NB4 (cell line): ENCODE measurements at places on chromosomes 1 and 21.

DNA sequence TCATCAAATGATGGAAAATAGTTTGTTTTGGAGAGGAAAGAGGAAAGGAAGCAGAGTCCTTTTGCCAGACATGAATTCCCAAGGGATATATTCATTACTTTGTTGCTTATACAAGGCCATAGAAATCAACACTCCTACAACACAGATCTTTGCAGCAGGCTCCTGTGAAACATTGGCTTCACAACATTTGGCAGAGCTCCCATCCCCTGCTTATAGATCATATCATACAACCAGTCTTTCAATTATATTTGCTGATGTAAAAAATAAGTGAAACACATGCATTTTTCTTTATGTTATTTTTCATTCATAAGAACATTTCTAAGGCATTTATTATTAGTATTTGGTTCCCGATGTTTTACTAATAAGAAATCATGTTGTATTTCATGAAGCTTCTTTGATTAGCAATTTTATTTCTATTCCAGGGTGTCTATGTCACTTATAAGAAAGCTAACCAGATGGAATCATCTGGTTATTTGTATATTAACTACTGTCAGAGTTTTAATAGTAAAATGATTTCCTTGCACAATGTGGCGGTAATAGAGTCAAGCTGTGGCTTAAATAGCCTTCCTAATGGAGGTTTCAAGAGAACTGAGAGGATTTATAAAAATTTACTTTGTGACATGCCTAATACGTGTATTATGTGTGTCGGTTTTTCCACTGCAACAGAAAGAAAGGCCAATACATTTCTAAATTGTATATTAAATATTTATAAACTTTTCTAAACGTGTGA is 470.3 kb upstream of the NCAM2 start:
- DNase-seq = no peak

DNA sequence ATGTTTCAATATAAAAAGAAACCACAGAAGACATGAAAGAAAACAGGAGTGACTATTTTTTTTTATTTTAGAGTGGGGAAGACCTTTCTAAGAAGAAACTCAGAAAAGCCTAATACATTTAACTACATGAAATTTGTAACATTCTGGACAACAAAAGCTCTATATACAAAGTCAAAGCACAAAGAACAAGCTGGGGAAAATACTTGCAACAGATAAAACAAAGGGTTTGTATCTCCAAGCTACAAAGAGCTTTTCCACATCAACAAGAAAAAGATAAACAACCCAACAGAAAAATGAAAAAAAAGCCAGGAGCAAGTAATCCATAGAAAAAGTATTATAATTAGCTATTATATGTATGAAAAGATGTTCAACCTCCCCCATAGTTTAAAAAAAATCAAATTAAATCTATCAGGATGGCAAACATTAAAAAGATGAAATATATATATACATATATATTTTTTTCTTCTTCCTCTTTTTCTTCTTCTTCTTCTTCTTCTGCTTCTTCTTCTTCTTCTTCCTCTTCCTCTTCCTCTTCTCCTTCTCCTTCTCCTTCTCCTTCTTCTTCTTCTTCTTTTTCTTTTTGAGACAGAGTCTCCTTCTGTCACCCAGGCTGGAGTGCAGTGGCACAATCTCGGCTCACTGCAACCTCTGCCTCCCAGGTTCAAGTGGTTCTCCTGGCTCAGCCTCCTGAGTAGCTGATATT is 49.1 kb upstream of the EPS8L3 start:
- DNase-seq = no peak

- no peak for DNase-seq
Measured at GRCh38 chr1:109613361-109614147, 5.9 kb downstream of the GNAT2 start.

DNA sequence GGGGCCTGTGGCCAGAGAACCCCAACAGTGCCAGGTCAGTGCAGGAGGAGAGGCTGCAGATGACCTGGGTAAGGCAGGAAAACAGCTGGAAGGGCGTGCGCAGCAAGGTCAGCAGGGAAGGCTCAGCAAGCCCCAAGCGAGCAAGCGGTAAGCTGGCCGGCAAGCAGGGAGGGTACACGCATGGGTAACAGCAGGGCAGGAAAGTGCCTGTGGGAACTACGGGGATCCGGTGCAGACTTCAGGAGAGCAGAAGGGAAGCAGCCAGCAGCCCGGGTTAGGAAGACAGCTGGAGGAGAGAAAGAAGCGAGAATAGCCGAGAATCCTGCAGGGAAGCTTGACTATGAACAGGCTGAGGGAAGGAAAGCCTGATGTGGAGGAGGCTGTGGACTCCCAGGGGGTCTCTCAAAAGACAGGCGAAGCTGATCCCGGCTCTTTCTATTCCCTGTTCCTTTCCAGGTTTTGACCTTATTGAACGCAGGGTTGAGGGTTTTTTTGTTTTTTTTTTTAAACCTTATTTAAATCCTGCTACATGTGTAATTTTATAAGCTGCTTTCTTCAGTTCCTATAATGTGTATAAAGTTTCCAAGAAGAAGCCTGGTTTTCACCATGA is 20.9 kb downstream of the UMODL1 start:
- DNase-seq = no peak

- no peak for DNase-seq
Measured at GRCh38 chr21:43893536-43894205, 28.6 kb downstream of the AGPAT3 start.

GRCh38 chr1:29543586-29543985 is 307.3 kb downstream of the PTPRU start:
- no peak for DNase-seq

GRCh38 chr1:156498432-156499193 is 2.0 kb downstream of the MEF2D start:
- DNase-seq = peak; percentile 54

DNA sequence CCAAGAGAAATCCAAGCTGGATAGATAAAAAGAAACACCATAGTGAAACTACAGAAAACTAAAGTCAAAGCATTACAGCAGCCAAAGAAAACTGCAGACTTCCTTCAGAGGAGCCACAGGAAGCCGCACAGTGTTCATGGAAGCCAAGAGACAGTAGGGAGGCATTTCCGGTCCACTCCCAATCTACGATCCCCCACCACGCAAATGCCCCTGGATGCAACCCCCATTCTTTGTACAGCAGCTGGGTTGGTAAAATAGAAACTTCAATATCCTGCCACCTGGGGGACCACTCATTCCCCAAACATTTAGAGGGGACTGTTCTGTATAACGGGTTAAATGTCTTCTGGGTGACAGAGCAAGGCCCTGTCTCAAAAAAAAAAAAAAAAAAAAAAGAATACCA is 43.9 kb upstream of the TSPEAR start:
- no peak for DNase-seq

GRCh38 chr1:62439652-62440371 is 3.0 kb downstream of the USP1 start:
- DNase-seq = peak; percentile 24

DNA sequence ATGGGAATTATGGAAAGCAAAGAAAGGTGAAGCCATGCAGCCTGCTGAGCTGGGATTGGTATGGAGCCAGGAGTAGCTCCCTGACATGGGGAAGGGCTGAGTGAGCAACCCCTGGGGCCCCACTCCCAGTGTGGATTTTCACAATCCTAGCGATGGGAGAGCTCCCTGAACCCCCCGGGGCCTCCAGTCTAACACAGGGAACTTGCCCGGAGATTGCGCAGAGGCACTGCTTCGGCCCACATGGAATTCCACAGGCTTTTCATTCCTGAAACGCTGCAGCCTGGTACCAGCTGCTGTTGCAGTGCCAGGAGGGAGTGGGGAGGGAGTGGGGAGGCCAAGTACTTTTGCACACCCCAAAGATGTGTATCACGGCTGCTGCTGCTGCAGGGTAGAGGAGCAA is 110.4 kb upstream of the C21orf91 start:
- DNase-seq = no peak

GRCh38 chr1:185373813-185374529 is 56.9 kb upstream of the IVNS1ABP start:
- DNase-seq = peak; percentile 85

- DNase-seq = no peak
Measured at GRCh38 chr1:67162954-67163353, 3.3 kb upstream of the IL23R start.

DNA sequence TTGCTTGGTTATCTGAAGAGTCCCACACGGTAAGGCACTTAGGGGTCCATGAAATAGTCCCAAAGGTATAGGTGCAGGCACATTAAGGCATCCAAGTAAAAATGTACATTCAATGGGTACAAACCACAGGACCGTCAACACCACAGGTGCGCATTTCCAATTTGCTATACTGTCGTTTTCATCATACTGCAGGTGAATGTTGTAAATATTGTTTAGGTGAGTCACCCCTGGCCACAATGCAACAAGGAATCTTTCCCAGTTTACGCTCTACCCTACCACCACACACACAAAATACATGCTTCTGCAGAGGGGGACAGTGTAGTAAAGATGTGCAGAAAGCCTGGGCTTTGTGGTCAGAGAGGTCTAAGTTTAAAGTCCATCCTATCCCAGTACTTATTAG is 13.7 kb downstream of the CADM3 start:
- no peak for DNase-seq

DNA sequence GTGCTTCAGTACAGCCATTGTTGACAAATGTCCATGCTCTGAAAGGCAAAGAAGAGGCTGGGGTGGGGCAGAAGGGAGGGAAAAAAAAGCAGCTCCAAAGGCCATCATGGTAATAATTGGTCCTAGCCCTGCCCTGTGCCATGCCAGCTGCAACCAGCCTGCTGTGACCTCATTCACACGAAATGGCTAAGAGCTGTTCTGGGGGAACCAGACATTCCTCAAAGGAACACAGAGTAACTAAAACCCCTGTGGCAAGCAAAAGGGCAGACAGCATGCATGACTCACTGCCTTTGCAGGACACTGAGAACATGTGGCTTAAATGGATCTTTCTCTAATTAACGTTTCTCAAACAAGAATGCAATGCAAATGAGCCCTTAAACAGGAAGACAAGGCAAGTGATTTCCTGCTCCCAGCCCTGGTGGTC is 42.3 kb downstream of the STYXL2 start:
- DNase-seq = peak; percentile 9

DNA sequence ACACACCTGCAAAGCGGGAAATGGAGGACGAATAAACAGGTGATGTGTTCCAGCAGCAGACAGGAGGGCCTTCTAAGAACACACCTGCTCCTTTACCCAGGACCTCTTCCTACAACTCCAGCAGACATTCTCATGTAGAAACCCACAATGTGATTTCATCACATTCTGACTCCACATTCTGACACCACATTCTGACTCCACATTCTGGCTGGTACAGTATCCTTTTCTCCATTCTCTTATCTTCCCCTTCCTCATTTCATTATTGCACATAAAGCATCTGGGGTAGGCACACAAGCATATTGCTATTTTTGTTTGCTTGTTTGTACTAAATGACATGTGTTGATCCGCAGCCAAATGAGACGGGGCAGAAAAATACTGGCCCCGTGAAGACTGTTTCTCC is 3.6 kb upstream of the ZNF124 start:
- peak; percentile 80 for DNase-seq

- peak; percentile 3 for DNase-seq
Measured at GRCh38 chr1:180571832-180572636, 13.3 kb downstream of the OVAAL start.

GRCh38 chr1:237269938-237270337 is 228.0 kb downstream of the RYR2 start:
- no peak for DNase-seq

- no peak for DNase-seq
Measured at GRCh38 chr1:35555601-35556477, 1.4 kb downstream of the KIAA0319L start.

GRCh38 chr1:170196490-170197236 is 50.9 kb downstream of the NTMT2 start:
- DNase-seq = no peak

GRCh38 chr1:35449334-35450008 is 107.7 kb downstream of the KIAA0319L start:
- DNase-seq = no peak
